ENCODE measurements at places on chromosomes 7 and 10. TPM values are rescaled to one million over a fixed set of nuclear protein-coding genes. Genes with fewer than 3 reads are reported as not detected.

DNA sequence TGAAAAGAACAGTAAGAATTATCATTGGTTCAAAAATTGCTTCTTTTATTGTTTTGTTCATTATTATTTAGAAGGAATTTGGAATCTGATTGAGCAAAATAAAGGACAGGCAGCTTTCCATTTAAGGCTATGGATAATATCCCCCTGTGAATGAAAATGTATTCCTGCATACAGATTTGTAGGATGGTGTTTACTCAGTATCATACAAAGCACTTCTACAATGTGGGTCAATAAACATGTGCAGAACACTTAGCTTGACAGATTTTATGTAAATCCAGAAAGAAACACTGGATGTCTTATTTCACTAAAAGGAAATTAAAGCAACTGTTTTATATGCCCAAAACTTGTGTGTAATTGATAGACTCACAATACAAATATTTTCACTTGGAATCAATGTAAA is 189.7 kb downstream of the THSD7A start:
- DNase-seq = no peak

EBLN1 gene
- not detected for total RNA-seq

GRCh38 chr10:15515202-15515601 is 144.1 kb upstream of the FAM171A1 start:
- no peak for DNase-seq

ABCB4 gene
- 1.2 TPM for total RNA-seq

- no peak for DNase-seq
These were observed at the start of gene AKR1B15 for GRCh38 chr7:134548877-134549276. AKR1B15 (plus strand) TSS chr7:134549110; CDS start chr7:134564620, 15,510 bp downstream.

SORBS1 gene
- total RNA-seq = 3.3 TPM

NUTM2E gene
- 0.17 TPM for total RNA-seq

DNA sequence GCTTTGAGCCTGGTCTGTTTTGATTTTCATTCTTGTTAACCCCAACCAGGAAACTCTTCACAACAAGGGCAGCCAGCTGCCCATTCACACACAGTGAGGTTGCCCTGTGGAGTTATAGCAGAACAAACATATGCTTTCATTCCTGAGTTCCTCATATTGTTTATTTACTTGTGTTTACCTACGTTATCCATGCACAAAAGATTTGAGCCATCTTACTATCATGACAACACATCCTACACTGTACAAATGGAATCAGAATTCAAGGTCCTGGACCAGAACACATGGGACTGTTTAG is 21.7 kb upstream of the BMPER start:
- no peak for DNase-seq

ZNF438 gene
- 2.5 TPM for total RNA-seq

DNA sequence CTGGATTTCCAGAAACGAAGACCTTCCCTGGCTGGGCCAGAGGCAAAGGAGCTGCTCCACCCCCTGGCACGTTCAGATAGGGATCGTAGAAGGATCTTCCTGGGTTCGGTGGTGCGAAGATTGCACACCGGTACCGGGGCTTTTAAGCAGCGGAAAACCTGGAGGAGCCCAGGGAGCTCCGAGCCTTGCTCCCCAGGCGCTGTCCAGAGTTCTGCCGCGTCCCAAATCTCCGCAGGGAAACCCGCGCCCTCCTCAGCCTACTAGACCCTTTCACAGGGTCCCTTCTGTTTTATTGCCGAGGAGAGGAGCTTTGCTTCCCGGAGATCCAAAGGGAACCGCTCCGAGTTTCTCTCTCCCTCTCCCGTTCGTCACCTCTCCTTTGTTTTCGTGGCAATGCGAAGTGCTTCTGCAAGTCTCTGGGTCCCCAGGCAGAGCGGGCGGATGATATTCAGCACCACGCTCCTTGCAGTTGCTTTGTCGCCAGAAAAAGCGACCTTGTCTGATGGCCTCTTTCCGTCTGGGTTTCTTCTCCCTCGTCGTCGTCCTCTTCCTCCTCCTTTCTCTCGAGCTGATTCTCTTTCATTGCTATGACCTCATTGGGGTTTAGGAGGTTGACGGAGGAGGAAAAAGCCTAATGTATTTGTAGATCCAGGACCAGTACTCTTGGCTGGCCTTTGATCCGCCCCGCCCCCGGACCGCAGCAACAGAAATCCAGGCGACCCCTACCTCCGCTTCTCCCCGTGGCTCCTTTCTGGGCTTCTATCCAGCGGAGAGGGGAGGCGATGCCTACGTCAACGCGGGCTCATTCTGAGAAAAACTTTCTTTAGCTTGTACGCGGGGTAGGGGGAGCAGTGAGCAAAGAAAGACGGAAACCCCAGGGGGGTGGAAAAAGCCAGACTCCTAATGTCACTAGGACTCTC is at the start of gene TMEM196:
TMEM196 (minus strand) TSS at position 777 of the 920 bp plus-strand sequence. CDS start 921 bp downstream, outside the sequence.
- no peak for DNase-seq

GRCh38 chr7:135645296-135645904 is 16.9 kb upstream of the STMP1 start:
- DNase-seq = peak; percentile 66

DNA sequence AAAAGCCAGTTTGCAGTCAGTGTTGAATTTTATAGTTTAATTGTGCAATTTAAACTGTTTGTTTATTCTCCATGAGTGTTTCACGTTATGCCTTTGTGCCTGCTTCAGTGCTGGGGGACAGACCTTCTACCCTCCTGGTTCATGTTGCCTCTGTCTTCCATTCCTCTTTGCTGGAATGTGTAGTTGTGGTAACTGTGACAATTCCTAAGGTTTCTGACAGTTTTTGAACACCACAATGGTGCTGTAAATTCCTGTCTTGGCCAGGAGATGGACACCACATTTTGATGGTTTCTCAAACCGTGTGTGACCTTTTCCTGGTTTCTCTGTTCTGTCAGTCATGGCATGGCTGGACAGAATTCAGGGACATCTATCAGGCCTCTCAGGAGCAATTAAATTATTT is 201.7 kb downstream of the BICC1 start:
- no peak for DNase-seq

DNA sequence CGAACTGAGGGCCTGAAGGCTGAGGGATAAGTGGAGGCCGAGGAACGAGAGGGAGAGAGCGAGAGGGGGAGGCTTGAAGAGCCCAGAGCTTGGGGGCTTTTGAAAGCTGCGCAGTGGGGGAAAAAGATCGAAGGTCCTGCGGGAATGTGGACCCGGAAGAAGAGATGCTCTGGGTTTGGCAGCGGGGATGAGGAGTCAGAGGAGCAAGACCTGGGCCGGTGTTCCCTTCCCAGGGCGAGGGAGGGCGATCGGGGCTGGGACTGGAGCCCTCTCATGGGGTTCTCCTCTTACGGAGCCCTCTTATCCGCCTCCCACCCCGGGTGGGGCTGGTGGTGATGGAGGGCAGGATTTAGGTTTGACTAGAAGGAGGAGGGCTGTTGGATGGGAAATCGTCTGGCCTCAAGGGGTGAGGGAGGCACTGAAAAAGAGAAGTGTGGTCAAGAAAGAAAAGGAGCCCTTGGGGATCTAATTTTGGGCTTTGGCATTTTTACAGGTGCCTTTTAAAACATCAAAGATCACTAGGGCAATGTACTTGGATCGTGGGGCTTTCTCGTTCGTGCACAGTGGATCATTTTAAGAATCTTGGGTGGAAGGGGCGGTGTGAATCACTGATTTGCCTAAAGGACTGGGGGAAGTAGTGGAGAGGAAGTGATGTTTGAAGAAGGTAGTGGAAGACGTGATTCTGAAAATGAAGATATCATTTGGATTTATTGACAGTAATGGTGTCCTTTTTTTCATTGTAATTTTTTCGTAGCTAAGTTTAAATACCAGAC is 637 bp downstream of the SAMD8 start:
- peak; percentile 59 for DNase-seq

GRCh38 chr10:24706479-24707118 is 17.1 kb downstream of the ARHGAP21 start:
- no peak for DNase-seq

- DNase-seq = no peak
These were observed 6.7 kb upstream of the INHBA start for GRCh38 chr7:41709621-41710020.

CFTR gene
- not detected for total RNA-seq

DNA sequence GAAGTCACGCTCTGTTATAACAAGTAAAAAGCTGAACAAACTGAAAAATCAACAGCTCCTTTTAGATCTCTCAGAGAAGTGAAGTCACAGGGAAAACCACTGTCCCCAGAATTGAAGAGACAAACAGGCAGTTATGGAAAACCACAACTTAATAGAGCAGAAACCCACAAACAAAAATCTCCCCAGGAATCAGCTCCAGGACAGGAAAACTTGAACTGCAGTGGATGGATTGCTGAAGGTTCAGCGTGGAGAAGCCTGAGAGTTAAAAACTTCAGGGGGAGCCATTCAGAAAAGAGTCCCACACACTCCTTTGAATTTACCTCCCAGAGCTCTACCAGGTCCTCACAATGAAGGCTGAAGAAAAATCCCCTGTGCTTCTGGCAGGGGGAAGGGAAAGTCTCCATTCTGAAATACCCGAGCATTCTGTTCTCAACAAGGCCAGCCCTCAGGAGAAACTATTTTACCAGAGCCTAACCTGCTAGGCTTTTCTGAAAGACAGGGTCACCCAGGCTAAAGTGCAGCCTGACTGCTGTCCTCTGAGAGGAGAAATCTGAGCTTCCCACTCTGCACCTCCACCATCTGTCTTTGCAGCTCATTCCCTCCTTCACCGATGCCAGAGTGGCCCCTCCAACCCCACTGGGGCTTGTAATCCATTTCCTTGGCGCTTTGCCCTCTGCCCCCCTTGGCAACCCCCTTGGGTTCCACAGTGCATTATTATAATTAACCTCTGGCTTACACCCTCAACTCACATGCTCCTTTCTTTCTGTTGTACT is 65.0 kb upstream of the CCNY start:
- DNase-seq = no peak

PPP1R3C gene
- total RNA-seq = not detected

DNA sequence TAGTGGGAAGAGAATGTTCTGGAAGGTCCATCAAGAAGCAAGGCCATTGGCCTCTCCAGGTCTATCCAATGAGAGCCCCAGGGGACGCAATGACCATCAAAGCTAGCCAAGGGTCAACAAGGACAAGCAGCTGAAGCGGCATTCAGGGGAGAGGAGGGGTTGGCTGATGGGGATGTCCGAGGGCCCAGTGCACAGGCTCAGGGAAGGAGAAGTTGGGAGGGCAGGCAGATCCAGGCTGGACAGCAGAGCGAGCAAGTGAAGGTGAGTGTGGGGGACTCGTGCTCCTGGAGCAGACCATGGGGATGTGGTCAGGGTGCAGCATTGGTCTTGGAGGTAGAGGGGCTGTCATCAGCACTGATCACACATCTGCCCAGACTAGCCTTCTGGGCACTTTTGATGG is 275.4 kb upstream of the TCERG1L start:
- DNase-seq = no peak

- no peak for DNase-seq
These were observed 606.6 kb downstream of the KCNMA1 start for GRCh38 chr10:77030974-77031373.

- DNase-seq = no peak
These were observed 21.0 kb upstream of the CH25H start for GRCh38 chr10:89228146-89228545.

TMEM176A gene
- not detected for total RNA-seq

GRCh38 chr10:132458586-132459300 is 61.7 kb downstream of the PWWP2B start:
- peak; percentile 54 for DNase-seq

- DNase-seq = no peak
These were observed 55.2 kb upstream of the DDC start for GRCh38 chr7:50620433-50620832.

INSYN2A gene
- total RNA-seq = not detected

CHRM2 gene
- total RNA-seq = not detected

PCGF5 gene
- total RNA-seq = 40.9 TPM

FAM221A gene
- total RNA-seq = 9.2 TPM

GRCh38 chr10:43120929-43121314 is 17.3 kb upstream of the CSGALNACT2 start:
- DNase-seq = peak; percentile 59

- no peak for DNase-seq
These were observed 67.9 kb upstream of the SRRM3 start for GRCh38 chr7:76133839-76134238.

DNA sequence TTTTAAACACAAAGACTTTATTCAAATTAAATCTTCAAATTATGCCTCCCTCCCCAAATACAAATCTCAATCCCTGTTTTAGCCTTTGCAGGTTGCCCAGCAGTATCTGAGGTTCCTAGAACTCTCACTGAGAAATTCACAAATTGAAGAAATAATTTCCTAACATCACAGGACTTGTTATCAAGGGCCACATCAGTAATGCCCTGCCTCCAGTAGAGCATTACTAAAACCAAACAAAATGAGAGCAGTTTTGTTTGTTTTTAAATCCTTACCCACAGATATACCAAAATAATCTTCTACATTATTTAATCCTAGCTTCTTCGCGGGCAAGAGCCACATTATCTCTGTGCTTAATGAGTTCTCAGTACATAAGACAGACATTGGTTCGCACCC is 152.2 kb downstream of the SGMS1 start:
- DNase-seq = no peak

DNA sequence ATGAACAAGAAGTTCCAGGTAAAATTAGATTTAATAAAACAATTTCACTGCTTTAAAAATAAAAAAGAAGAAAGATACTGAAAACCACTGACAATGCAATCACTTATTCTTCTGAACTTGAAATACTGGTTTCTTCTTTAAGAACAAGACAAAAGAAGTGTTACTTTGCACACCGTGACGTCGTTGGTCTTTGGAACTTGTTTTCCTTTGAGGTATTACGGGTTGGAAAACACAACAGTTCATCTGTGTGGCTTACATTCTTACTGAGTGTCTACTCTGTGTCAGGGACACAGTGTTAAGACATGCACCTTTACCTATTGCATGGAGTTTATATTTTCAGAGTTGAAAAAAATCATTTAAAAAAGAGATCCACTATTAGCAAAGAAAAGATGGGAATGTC is 41.3 kb upstream of the UCN3 start:
- no peak for DNase-seq

THAP5 gene
- total RNA-seq = 33.8 TPM

GRCh38 chr7:38107486-38107893 is 70.6 kb upstream of the STARD3NL start:
- DNase-seq = peak; percentile 71

DNA sequence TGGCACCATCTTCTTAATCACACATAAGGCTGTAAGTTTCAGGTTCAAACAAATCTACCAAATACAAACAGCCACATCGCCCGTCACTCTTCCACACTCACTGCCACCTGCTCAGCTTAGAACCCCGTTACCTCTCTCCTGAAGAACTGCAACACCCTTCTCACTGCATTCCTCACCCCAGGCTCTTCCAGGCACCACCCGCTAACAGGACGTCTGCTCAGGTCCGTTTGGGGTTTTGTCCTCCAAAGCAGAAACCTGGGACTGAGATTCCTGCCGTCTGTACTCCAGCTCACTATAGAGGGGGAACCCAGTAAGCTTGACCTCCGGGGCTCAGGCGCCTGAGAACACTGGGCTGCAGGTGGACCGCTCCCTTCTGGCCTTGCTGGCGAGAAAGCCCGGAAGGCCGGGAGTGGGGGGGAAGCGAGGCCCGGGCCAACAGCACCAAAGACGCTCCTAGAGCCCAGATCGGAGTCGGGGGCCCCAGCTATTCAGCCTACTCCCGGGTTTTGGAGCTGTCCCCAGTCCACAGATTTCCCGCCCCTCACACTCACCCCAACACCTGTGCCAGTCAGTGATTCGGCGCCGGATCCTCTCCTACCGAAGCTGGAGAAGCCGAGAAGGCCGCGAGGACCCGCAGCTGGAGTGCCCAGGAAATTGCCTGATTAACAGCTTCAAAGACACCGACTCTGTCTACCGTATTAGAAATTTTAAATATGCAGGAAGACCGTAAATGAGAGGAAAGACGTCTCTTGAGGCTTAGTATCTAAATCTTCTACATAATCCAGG is at the start of gene AP3M1:
AP3M1 (minus strand) TSS at position 625 of the 786 bp plus-strand sequence. CDS start 12,449 bp downstream, outside the sequence.
- peak; percentile 94 for DNase-seq

CRPPA gene
- not detected for total RNA-seq

- no peak for DNase-seq
These were observed 20.6 kb upstream of the PDCD4 start for GRCh38 chr10:110851020-110851612.
